ENCODE measurements at places on chromosomes 12 and 14. TPM values are rescaled to one million over a fixed set of nuclear protein-coding genes. Genes with fewer than 3 reads are reported as not detected.

GRCh38 chr12:107780298-107780697, 5.8 kb downstream of the ASCL4 start:
- DNase-seq: no peak

The SYNE3 gene
- total RNA-seq: 1.3 TPM

DNA sequence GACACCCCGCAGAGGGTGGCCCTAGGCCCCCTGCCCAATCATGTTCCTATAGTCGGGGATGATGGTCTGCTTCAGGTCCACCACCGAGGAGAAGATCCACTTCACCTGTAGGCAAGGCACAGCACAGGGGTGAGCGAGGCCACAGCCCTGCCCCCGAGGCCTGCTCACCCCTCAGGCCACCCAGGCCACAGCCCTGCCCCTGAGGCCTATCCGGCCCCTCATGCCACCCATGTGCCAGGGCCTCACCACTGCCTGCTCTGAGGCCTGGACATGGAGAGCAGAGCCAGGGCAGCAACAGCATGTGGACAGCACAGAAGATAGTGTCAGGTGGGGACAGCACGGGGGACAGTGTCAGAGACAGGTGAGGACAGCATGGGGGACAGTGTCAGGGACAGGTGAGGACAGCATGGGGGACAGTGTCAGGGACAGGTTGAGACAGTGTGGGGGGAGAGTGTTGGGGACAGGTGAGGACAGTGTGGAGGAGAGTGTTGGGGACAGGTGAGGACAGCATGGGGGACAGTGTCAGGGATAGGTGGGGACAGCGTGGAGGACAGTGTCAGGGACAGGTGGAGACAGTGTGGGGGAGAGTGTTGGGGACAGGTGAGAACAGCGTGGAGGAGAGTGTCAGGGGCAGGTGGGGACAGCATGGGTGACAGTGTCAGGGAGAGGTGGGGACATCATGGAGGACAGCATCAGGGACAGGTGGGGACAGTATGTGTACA, 239.7 kb downstream of the TMEM121 start:
- no peak for DNase-seq

GRCh38 chr14:74695406-74695805, 17.5 kb downstream of the AREL1 start:
- DNase-seq: no peak

GRCh38 chr12:131539381-131539780, 171.5 kb upstream of the SFSWAP start:
- DNase-seq: no peak

- DNase-seq: no peak
Observed at GRCh38 chr12:90037740-90038139, 329.1 kb upstream of the ATP2B1 start.

The TXNDC16 gene
- total RNA-seq: 0.26 TPM

DNA sequence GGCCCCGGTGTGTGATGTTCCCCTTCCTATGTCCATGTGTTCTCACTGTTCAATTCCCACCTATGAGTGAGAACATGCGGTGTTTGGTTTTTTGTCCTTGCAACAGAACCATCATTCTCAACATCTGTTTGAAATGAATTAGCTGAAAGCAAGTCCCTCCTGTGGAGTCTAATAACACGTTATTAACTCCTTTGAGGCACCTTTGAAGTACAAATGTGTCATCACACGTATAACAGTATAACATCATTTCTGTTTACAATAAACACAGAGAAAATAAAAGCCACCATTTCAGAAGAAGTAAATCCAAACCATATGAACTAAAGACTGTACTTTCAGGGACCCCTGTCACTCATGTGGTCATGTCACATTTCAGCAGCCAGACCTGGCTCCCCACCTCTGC, 198.5 kb downstream of the STXBP6 start:
- DNase-seq: no peak

The GPR137C gene
- not detected for total RNA-seq

The MYF6 gene
- total RNA-seq: not detected

The SMIM41 gene
- not detected for total RNA-seq

GRCh38 chr12:108173160-108173559, 44.1 kb downstream of the WSCD2 start:
- no peak for DNase-seq

DNA sequence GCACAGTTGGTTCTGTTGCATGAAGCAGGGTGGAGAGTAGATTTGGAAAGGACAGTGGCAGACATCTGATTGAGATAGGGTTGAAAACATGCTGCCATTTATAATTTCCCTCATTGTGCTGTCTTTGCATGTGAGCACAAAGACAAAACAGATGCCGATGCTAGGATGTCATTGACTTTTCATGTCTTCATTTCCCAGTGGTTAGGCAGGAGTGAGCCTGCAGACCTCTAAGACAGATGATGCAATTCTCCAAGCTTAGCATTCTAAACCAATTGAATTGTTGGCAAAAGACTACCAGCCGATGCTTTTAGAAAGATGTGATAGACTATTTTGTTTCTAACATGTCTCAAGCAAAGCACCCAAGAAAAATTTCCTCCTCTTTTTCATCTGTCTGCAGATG, 37.1 kb upstream of the PELI2 start:
- no peak for DNase-seq

DNA sequence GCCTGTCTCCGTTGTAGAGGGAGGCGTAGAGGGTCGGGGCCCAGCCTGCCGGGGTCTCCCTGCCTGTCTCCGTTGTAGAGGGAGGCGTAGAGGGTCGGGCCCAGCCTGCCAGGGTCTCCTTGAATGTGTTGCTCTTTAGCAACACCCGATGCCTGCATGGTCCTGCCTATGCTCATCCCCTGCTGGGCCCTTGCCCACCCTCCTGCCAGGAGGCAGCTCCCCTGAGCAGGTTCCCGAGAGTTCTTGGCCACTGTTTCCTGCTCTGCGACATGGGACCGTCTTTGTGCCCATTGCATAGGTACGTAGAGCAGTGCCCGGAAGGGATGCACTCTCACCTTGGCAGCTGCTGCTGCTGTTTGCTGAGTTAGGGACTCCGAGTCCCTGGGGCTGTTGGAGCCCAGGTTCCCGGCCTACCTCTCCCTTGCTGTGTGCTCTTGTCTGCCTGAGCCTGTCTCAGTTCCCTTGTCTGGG, 3.3 kb downstream of the KIF26A start:
- DNase-seq: no peak

- DNase-seq: peak; percentile 51
Observed at GRCh38 chr14:75088566-75089373, 19.3 kb downstream of the ZC2HC1C start.

DNA sequence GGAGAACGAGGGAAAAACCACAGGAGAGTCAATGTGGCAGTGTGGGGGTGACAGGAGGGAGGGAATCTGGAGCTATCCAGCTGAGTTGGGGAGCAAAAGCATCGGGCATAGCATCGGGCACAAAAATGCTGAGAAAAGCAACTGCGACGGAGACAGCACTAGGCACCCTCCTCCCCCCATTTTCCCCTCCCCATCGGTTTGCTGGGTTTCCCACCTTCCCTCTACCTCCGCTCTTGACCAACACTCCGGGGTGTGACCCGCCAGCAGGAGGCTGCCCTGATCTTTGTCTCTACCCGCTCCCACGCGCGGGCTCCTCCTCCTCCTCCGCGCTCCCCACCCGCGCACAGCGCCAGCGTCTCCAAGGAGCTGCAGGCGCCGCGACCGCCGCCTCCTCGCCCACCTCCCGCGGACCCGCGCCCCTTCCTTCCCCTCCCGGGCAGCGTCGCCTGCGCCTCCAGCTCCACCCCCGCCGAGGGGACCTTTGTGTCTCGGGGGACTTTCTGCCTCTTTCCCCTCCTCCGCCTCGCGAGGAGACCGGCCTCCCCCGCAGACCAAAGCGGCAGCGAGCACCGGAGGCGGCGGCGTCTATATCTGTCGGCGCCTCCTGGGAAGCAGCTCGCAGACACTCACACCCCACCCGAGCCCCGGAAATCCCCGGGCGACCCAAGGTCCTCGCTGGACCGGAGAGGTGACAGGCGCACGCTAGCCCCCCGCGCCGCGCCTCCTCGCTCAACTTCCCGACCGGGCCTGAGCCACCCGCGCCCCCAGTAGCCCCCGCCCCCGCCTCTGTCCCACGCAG, 920 bp downstream of the CDK17 start:
- peak; percentile 58 for DNase-seq

DNA sequence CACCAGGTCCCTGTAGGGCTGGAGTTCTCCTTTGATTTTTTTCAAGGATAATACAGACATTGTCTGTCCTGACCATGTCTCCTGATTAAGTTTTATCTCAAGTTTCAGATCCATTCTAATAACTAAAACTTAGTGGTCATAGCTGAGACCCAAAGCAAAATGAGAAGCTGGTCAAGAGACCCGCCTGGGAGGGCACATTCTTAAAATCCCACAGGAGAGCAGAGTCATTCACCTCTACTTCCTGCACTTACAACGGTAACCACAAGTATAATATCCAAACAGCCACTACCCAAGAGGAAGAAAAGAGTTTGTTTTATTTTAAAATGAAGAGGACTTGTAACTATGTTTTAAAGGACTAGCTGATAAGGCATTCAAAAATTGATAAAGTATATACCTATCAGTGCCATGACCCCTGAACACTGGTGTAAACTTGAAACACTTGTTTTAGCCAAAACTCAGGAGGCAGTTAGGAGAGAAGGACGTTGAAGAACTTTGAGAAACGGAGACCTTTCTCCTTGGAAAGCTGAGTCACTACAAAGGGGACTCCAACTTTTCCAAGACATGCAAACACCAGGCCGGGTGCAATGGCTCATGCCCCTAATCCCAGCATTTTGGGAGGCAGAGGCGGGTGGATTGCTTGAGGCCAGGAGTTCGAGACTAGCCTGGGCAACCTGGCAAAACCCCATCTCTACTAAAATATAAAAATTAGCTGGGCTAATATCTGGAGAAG, 478.2 kb downstream of the GLT1D1 start:
- DNase-seq: no peak

GRCh38 chr14:103108749-103109207, 14.3 kb downstream of the EXOC3L4 start:
- peak; percentile 64 for DNase-seq

GRCh38 chr12:67509666-67510386, 138.7 kb upstream of the DYRK2 start:
- DNase-seq: no peak

DNA sequence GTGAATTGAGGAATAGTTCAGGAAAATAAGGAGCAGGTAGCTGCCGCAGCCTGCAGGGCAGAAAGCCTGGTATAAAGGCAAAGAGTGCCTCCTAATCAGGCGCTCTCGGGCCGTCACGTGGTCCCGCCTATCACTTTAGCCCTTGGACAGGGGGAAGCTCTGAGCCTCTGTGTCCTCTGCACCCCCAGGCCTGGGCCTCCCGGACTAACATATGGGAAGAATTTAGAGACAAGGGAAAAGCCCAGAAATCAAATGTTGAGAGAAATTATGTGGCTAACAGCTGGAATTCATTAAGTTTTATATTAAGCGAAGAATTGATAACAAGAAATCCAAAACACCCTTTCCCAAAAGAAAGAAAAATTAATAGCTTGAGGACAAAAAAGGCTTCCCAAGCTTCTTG, 417.7 kb downstream of the ATP23 start:
- DNase-seq: no peak

- DNase-seq: peak; percentile 54
Observed at GRCh38 chr12:1171657-1172408, 180.8 kb downstream of the ERC1 start.

The PRIMA1 gene
- not detected for total RNA-seq
